ENCODE measurements at places on chromosomes 6 and 20.

DNA sequence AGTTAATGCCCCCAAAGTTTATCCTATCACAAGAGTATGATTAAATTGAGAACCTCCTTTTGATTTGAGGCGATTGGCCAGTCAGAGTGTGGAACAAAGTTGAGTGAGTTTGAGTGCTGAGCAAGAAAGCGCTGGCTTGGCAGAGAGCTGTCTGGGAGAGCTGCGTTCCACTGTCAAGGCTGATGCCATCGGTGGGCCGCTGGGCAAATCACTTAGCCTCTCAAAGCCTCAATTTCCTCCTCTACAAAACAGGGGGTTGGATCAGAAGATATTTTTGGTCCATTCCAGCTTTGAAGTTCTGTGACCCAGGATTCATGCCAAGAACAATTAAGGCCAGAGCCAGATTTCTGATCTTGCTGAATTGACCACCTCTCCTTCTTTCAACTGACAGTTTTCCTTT lies 60.2 kb downstream of the TMEM242 start:
- DNase-seq: no peak

DNA sequence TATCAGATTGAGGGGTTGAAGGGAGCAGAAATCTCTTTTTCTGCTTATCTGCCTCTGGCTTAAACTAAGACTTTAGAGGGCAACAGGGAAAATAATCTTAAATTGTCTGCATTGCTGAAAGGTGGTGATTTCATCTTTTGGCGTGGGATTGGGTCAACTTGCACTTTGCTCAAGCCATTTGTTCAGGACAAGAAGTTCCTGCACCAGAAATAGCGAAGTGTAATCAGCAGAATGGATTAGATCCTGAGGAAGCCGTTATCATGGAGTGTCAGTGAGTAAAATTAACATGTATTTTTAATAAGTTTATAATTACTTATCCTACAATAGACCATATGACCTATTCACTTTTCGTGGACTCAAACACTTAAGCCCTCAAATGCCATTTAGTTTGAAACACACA lies 249.3 kb downstream of the CD83 start:
- DNase-seq: no peak

DNA sequence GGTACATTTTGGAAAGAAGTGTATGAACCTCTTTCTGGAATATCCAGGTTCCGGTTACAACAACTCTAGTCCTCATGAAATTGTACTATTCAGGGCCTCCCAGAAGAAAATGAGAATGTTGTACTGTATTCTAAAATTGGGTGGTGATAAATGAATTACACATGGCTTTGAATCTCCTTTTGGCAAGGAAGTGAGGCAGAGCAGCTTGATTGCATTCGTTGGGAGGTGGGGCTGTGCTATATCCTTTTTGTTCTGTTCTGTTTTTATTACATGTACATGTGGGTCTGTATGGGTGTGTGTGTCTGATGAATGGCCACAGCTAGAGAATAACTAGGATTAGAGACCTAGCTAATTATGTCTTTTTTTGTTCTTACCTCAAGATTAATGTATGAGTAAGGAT lies 37.8 kb upstream of the SNRPB2 start:
- no peak for DNase-seq

- peak; percentile 30 for DNase-seq
Observed at GRCh38 chr20:36461600-36462439, 79.5 kb upstream of the MYL9 start.

GRCh38 chr6:33000055-33000454 lies 9.3 kb downstream of the HLA-DOA start:
- DNase-seq: no peak

DNA sequence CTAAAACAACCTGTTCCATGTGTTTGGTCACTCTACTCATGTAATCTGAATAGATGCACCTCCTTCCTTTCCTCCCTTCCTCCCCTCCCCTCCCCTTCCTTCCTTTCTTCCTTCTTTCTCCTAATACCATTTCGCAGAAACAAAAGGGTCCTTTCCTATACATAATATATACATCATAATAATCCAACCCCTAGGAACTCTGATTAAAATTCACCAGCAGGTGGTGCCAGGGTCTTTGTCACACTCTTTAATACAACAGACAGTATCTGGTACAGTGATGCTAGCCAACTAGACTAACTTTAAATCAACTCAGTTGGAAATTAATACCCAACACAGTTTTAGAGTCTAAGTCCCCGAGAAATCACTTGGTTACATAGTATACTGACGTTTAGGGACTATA lies 181.2 kb upstream of the SHLD1 start:
- peak; percentile 48 for DNase-seq

- DNase-seq: no peak
Observed at GRCh38 chr6:163730246-163731210, 316.0 kb downstream of the QKI start.

- peak; percentile 18 for DNase-seq
Observed at GRCh38 chr6:127737009-127737486, 160.1 kb downstream of the C6orf58 start.

- no peak for DNase-seq
Observed at GRCh38 chr6:98787435-98787834, 46.9 kb upstream of the POU3F2 start.

DNA sequence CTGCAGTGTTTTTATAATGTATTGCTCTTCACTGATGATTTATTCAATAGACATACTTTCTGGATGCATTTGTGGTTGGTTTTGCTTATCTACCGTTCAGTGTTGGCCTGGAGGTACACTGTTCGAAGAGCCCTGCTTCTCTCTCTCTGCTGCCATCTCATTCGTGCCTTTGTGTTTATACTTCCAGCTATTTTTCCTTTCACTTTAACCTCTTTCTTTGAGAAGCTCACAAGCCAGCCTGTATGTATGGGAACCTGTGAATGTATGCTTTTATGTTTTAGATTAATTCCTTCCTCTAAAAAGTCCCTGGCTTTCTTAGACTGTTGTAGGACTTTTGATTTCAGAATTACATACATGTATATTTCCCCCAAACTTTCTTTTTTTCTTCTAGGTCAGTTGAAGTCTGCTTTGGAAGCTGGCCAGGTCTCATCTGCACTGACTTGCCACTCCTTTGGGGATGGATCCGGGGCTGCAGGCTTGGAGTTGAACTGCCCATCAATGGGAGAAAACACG lies 83.0 kb downstream of the SCAND1 start:
- no peak for DNase-seq

- DNase-seq: no peak
Observed at GRCh38 chr6:170522565-170523183, 30.4 kb downstream of the PSMB1 start.

- DNase-seq: no peak
Observed at GRCh38 chr20:56802805-56803204, 173.7 kb downstream of the TFAP2C start.

DNA sequence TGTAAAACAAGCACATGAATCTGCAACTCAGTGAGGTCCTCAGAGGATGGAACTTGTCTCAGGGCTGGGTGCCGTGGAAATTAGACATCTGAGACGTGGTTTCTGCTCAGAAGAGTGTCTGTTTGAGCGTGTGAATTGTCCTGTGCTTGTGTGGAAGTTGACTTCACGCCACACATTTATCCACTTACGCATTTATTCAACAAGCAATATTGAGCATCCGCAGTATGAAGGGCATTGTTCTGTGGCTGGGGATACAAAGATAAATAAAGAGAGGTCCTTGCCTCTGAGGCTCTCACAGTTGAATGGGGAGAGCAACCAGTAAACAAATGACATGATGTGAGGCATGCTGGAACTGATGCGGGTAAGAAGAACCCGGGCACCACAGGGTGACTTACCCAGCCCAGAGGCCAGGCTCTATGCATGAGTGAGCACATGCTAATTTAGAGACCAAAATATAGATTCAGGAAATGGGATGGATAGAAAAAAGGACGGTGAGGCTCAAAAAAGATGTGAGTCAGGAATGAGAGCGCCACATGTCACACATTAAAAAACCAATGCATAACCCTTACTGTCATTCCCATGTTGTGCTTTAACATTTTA lies 60.4 kb downstream of the SOBP start:
- DNase-seq: no peak

GRCh38 chr6:47598367-47598766 lies 100.0 kb upstream of the ADGRF4 start:
- DNase-seq: no peak

DNA sequence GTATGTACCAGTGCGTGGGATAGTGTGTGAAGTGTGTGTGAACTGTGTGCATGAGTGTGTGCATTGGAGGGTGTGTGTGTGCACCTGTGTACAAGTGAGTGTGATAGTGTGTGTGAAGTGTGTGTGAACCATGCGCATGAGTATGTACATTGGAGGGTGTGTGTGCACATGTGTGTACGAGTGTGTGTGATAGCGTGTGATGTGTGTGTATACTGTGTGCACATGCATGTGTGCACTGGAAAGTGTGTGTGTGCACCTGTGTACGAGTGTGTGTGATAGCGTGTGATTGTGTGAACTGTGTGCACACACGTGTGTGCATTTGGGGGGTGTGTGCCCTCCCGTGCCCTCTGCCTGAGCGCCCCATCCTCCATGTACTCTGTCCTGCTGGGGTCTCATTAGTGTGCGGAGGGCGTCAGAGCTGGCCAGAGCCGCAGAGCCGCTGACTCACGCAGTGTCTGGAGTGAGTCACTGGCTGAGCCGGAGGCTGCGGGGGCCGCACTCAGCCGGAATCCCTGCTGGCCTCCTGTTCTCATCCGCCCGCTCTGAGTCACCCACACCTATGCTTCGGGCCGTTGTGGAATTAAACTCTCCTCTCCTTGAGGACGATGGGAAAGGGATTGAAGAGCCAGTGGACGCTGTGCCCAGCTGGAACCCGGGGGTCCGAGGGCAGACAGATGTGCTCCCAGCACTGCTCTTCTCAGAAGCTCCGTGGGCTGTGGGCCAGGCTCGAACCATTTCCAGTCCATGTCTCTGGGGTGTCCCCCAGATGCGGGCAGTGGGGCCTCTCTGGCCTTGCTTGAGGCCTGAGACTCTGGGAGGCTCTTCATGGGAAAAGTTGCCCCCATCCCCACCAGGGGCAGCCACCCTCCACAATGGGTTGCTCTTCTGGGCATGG lies 27.3 kb upstream of the STX16 start:
- DNase-seq: no peak

DNA sequence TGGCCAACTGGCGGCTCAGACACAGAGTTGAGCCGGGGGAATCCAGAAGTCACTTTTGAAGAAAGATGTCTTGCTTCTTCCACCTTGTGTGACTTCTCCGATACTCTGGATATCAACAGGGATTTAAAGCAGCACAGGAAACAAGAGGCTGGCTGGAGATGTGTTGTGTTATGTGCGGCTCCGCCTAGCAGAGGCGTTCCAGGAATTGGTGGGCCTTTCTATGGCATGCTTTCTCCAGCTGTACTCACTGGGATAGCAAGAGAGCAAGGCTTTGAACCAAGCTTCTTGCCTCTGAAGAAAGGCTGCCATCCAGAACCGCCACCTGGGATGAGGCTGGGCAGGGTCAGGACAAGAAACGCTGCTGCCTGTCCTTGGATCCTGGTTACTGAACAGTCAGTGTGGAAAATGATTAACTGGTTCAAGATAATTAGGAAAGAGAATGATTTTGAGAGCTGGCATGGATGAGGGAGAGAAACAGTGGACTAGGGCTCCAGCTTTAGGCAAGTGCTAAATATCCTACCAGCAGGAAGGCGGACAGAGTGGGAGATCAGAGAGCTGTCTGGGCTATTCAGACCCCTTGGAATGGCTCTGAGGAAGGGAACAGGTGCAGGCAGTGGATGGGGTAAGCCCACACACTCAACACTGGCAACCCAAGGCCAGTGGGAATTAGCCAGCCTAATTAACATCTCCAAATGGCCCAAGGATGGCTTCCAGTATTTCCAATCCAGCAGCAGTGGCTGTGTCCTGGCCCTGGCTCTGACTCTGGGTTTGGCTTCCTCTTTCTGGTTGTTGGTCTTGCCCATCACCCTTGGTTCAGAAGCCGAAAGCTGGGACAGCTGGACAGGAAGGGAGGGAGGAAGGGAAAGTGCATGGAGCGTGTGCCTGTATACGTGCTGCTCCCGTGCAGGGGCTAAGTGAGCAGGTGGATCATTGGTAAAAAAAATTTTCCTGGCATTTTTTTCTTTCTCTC lies 31.9 kb downstream of the INSM1 start:
- no peak for DNase-seq

GRCh38 chr6:139917951-139918630 lies 543.6 kb upstream of the CITED2 start:
- DNase-seq: no peak

GRCh38 chr20:10716855-10717254 lies 43.1 kb upstream of the JAG1 start:
- DNase-seq: no peak

- no peak for DNase-seq
Observed at GRCh38 chr6:166173281-166173951, 5.8 kb upstream of the TBXT start.

DNA sequence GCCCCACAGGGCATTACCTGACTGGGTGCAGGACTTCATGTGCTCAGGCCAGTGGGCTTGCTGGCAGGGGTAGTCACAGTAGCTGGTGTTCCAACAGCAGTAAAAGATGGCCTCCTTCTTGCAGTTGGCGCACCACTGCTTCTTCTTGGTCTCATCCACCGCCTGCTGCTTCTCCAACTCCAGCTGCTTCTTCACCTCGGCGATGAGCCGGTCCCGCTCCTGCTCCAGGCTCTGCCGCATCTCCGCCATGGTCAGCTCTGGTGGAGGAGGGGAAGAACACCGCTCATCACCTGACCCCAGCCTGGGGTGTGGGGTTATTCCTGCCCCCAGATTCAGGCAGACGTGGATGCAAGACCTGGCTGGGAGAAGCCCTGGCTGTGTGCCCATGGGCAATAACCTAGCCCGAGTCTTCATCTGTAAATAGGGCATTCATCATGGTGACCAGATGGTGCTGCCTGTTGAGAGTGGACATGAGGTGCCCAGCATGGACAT lies 132.2 kb downstream of the ZMYND8 start:
- DNase-seq: no peak

- no peak for DNase-seq
Observed at GRCh38 chr6:3226481-3227362, 731 bp downstream of the TUBB2B start.

DNA sequence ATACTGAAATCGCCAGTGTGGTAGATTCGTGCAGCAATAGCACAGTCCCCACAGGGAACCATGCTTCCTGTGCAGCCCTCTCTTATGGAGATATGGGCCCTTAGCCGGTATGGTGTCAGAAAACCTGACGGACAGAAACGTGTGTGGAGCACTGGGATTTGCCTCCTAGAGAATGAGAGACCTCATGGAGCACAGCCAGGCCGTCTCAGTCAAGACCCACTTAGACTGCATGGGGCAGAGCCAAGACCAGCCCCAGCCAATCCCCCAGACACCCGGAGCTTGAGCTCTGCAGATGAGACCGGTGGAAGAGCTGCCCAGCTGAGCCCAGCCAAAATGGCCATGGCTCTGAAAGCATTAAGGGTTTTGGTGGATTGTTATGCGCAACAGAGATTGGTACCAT lies 163.7 kb downstream of the DLL1 start:
- no peak for DNase-seq

- DNase-seq: no peak
Observed at GRCh38 chr20:61986762-61987321, 78.8 kb downstream of the TAF4 start.

Data from activated T-cell treated with anti-CD3 and anti-CD28 coated beads for 4 hours (primary cell).